ENCODE measurements at places on chromosomes 2 and 18.
A peak's percentile ranks its signal among the peaks of the same experiment; 100 is the strongest.

- no peak overlapping the region for H3K4me3 ChIP-seq
- H3K27ac ChIP-seq, result no peak overlapping the region
- no peaks in the 10 kb centered on the region for H3K36me3 ChIP-seq
- peak; percentile 63 for DNase-seq
- no peaks in the 10 kb centered on the region for H3K4me1 ChIP-seq
- H3K27me3 ChIP-seq, result no peaks in the 10 kb centered on the region
Measured at GRCh38 chr2:235594041-235594440, 100.2 kb downstream of the AGAP1 start.

DNA sequence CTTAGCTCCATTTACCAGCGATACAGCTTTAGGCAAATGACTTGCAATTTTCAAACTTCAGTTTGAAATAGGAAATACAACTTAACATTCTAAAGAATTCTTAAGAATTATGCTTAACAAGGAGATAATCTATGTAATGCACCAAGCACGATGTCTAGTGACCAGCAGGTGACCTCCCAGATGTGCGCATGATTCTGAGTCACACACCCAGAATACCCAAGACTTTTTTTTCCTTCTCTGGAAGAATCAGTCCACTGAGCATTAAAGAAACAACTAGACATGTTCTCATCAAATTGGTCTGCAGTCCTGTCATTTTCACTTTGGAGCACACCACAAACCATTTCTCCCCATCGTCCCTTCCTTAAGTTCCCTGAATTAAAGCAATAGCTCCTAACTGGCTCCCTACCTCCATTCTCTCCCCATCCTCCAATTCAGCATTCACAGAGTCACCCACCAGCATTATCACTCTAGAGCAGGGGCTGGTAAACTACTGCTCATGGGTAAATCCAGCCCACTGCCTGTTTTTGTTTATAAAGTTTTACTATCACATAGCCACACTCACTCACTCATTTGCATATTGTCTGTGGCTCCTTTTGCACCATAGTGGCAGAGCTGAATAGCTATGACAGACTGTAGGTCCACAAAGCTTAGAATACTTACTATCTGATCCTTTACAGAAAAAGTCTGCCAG is 13.2 kb downstream of the EVA1A start:
- H3K4me3 ChIP-seq, result no peak overlapping the region
- H3K27ac ChIP-seq, result peak overlapping the region; percentile 30
- H3K27me3 ChIP-seq, result no peaks in the 10 kb centered on the region
- no peaks in the 10 kb centered on the region for H3K36me3 ChIP-seq

GRCh38 chr2:240585101-240585500 is 1.4 kb upstream of the CAPN10 start:
- peak overlapping the region; percentile 97 for H3K4me3 ChIP-seq
- peaks cover 7% of the 10 kb centered on the region for H3K36me3 ChIP-seq
- H3K27ac ChIP-seq, result no peak overlapping the region
- peaks cover 35% of the 10 kb centered on the region for H3K4me1 ChIP-seq
- no peak for DNase-seq

DNA sequence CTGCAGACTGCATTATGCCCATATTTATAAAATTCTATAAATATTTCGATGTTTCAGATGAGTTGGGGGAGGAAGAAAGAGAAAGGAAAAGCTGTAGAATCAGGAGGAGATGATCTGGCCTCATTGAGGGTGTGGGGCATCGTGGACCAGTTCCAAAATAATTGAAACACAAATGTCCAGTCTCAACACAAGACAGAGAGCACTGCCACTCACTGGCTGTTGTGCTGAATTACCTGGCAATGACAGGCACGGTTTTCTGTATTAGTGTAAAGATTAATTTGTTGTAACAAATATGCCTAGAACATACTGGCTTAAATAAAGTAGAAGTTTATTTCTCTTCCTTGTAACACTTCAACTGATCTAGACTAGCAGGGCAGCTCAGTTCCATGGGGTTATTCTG is 24.1 kb downstream of the POLE4 start:
- no peak overlapping the region for H3K4me3 ChIP-seq
- no peak overlapping the region for H3K27ac ChIP-seq
- no peaks in the 10 kb centered on the region for H3K27me3 ChIP-seq
- DNase-seq, result no peak
- no peaks in the 10 kb centered on the region for H3K4me1 ChIP-seq

GRCh38 chr2:177542396-177542795 is 149.8 kb downstream of the AGPS start:
- no peaks in the 10 kb centered on the region for H3K4me1 ChIP-seq
- H3K27ac ChIP-seq, result no peak overlapping the region
- H3K4me3 ChIP-seq, result no peak overlapping the region

DNA sequence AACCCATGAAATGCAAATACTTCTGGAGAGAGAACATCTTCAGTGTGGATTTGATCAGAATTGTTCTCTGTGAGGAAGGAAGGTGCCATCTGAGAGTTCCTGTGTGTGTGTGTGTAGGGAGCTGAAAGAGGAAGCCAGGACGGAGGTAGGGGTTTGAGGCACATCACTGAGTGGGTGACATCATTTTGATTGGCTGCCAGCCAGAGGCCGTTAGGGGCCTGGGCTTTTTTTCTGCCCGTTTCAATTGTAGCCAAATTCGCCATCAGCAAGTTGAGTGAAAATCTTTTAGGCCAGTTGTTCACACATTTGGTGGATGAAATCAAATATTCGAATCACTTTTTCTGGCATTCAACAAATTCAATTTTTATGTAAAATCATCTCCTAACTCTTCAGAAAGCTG is 48.9 kb downstream of the TSN start:
- DNase-seq, result no peak
- H3K36me3 ChIP-seq, result no peaks in the 10 kb centered on the region
- H3K4me1 ChIP-seq, result no peaks in the 10 kb centered on the region
- no peak overlapping the region for H3K27ac ChIP-seq
- H3K27me3 ChIP-seq, result peaks cover 7% of the 10 kb centered on the region

DNA sequence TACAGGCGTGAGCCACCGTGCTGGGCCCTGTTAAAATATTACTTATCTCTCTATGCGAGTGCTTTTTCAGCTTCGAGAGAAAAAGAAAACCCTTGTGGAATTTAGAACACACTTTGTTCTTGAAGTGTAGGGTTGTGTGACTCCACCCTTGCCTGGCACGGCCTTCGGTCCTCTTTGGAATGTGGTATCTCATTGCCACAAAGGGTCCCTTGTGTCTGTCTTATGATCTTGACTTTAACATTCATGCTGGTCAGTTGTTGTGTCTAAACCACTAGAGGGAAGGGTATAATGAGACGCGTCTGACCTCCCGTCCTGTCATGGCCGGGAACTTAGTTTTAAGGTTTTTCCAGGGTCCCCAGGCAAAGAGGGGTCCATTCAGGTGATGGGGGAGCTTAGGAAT is 246.4 kb downstream of the VAPA start:
- DNase-seq, result no peak
- H3K4me3 ChIP-seq, result no peak overlapping the region
- H3K4me1 ChIP-seq, result no peaks in the 10 kb centered on the region
- H3K36me3 ChIP-seq, result no peaks in the 10 kb centered on the region

DNA sequence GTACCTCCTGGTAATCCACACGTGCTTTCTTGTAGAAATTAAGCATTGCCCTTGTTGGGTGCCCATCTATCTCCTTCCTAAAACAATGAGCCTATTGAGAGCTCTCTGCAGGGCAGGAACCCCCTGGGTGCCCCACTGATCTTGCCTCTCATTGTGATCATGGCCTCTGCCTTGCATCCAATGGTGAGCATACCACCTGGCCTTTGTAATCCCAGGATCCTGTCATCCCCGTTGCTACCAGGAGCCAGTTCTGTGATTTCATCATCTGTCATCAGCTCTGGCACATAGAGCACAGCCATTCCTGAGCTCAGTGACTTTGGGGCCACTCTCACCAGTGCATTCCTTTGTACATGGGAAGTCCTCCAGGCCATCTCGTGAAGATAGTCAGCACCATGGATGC is 381.0 kb upstream of the ID2 start:
- DNase-seq, result no peak
- H3K27ac ChIP-seq, result no peak overlapping the region
- H3K27me3 ChIP-seq, result no peaks in the 10 kb centered on the region
- no peak overlapping the region for H3K4me3 ChIP-seq

- no peaks in the 10 kb centered on the region for H3K36me3 ChIP-seq
- H3K4me1 ChIP-seq, result no peaks in the 10 kb centered on the region
- no peaks in the 10 kb centered on the region for H3K27me3 ChIP-seq
Measured at GRCh38 chr2:109346601-109347228, 217.7 kb downstream of the SH3RF3 start.

DNA sequence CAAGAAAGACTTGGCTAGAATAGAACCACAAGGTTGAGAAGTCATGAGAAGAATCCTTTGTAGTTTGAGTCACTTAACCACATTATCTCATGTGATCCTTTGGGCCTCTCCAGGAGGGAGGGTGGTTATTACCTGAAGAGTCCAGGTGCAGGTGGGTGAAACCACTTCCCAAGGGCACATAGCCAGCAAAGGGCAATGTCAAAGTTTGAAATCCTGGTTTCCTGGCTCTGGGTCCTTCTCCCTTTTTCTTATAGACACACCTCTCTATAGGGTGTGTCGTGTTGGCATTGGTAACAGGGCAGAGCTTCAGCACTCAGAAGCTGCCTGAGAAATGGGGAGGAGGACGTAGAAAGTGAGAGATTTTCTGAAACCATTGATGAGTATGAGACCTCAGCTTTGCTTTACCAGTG is 137.9 kb downstream of the MGAT5 start:
- no peaks in the 10 kb centered on the region for H3K36me3 ChIP-seq
- H3K4me1 ChIP-seq, result peaks cover 28% of the 10 kb centered on the region
- no peak overlapping the region for H3K27ac ChIP-seq
- peak; percentile 51 for DNase-seq
- H3K27me3 ChIP-seq, result no peaks in the 10 kb centered on the region

DNA sequence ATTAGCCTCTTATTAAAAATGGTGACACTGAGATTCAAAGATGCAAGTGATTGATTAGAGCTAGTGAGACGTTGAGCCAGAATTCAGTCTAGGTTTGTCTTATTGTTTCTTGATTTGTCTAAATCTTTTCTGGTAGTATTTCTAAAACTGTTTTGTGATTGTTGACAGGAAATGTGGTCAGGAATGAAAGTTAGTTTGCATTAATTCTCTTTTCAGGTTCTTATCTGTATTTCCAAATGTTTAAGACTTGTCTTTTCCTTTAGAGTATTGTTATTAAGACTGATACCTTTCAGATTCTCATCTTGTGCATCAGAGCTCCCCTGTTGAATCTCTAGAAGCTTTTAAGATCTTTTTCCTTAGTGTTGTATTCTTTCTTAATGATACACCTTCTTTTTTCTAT is 89.3 kb downstream of the MBD5 start:
- no peak overlapping the region for H3K27ac ChIP-seq
- no peaks in the 10 kb centered on the region for H3K36me3 ChIP-seq
- no peaks in the 10 kb centered on the region for H3K27me3 ChIP-seq
- no peaks in the 10 kb centered on the region for H3K4me1 ChIP-seq

DNA sequence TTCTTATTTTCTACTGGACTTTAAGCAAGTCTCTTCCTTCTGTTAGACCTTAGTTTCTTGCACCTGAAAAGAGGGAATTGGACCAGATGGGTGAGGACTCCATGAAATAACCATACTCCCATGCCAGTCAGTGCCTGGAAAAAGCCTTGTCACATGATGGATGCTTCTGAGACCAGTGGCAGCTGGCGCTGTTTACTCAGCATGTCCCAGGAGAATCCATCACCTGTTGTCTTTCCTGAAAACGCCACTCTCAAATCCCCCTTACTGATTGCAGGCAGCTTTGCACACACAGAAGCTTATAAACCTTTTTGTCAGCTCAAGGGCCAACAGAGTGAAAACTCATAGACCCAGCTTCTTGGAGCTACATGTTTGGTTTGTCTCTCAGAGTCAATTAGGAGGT is 117.6 kb downstream of the POLE4 start:
- H3K36me3 ChIP-seq, result no peaks in the 10 kb centered on the region
- no peaks in the 10 kb centered on the region for H3K27me3 ChIP-seq
- no peak overlapping the region for H3K4me3 ChIP-seq
- no peaks in the 10 kb centered on the region for H3K4me1 ChIP-seq
- DNase-seq, result no peak

DNA sequence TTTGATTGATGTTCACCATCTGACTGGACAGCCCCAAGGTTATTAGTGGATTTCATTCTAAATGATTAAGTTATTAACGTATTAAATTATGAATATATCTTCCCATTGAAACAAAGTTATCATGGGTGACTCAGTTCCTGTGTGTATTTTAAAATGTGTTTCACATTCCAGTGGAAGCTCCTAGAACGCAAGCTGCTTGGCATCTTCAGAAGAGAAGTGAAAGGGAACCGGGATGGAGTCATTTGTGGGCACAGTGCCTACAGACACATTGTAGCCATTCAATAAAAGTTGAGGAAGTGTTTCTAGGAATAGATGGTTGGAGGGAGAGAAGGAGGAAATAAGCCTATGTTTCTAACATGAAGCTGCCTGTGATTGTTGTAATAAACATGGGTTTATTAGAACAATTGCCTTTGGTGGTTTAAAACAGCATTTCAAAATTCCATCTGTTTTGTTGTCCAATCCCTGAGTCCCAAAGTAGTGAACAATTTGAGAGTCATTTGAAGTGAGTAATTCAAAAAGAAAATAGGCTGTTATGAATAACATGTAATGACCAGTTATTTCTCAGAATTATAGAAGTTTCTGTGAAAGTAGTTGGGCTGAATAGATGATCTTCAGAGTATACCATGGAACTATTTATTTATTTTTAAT is 143.5 kb downstream of the PKP4 start:
- no peak for DNase-seq
- no peak overlapping the region for H3K4me3 ChIP-seq
- peaks cover 2% of the 10 kb centered on the region for H3K36me3 ChIP-seq
- H3K4me1 ChIP-seq, result peaks cover 2% of the 10 kb centered on the region

DNA sequence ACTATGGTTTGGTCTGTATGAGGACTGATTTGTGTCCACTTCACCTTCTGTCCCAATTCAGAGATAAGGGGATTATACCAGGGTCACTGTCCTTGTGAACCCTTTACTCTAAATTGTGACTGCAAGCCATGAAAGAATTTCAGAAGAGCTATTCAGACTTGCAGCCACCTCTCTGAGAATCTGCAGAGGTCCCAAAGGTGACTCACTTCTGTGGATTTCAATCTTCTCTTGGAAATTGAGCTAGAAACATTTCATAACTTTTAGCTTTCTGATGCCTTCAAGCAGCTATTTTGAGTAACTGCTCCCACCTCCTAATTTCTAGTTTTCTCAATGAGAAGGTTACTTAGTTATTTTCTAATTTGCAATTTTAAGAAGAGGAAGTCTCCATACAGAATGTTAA is 1242.4 kb upstream of the ACVR2A start:
- no peak for DNase-seq
- no peaks in the 10 kb centered on the region for H3K27me3 ChIP-seq
- no peaks in the 10 kb centered on the region for H3K36me3 ChIP-seq
- no peaks in the 10 kb centered on the region for H3K4me1 ChIP-seq

- no peaks in the 10 kb centered on the region for H3K36me3 ChIP-seq
- H3K27ac ChIP-seq, result no peak overlapping the region
- DNase-seq, result no peak
- no peaks in the 10 kb centered on the region for H3K27me3 ChIP-seq
Measured at GRCh38 chr2:180222644-180223043, 215.5 kb upstream of the CWC22 start.

- H3K4me3 ChIP-seq, result no peak overlapping the region
- H3K27ac ChIP-seq, result no peak overlapping the region
- DNase-seq, result no peak
- H3K36me3 ChIP-seq, result no peaks in the 10 kb centered on the region
- H3K27me3 ChIP-seq, result no peaks in the 10 kb centered on the region
Measured at GRCh38 chr2:166485558-166486178, 8.4 kb downstream of the SCN7A start.
